ENCODE measurements at places on chromosomes 7 and 10. TPM values are rescaled to one million over a fixed set of nuclear protein-coding genes. Genes with fewer than 3 reads are reported as not detected.

MALSU1 gene
- total RNA-seq = 100 TPM

PTPN20 gene
- total RNA-seq = 1.5 TPM

CYP3A7 gene
- not detected for total RNA-seq

MYH16 gene
- not detected for total RNA-seq

DNA sequence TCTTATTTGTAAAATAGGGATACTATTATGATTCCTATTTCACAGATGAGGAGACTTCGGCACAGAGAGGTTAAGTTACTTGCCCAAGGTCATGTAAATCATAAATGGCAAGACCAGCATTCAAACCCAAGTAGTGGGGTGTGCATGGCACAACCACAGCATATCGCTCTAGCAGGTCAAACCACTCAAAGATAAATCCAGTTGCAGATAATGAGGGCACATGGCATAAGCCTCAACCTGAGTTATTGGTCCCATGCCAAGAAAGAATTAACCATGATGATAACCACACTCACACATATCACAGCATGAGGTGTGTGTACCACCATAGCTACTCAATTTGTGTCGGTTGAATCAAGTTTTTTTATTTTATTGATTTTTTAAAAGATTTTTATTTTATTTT lies 180.5 kb downstream of the CREB5 start:
- DNase-seq = no peak

DNA sequence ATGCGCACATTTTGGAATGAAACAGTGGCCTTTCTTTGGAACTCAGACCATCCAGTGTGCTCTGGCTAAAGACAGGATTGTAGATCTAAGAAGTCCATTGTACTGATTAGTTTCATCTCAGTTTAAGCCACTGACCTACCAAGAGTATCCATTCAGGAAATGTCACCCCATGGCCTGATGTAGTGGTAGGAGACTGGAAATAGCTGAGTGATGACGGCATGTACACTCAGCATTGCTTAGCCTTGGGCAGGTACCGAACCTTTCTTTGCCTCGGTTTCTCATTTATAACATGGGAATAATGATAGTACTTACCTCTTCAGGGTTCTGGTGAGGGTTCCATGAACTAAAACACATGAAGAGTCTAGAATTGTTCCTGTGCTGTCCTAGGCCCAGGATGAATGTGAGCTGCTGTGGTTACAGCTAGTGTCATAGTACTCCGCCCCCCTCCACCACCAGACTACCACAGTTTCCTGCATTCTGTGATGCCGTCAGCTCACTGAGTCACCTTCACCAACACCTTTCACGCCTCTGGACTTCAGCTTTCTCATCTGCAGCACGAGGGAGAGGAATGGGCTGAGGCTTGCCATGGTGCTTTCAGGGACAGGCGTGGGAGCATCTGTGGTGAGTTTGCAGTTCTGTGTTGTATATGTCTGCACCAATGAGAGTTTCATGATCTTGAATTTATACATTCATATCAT lies 484.0 kb upstream of the GALNT17 start:
- DNase-seq = peak; percentile 87

GRCh38 chr7:130963339-130963738 lies 229.3 kb upstream of the KLF14 start:
- DNase-seq = no peak

- no peak for DNase-seq
Measured at GRCh38 chr7:115662676-115663075, 367.9 kb downstream of the TFEC start.

GRCh38 chr10:80207768-80208370 lies 2.5 kb upstream of the ANXA11 start:
- DNase-seq = no peak

GRCh38 chr7:69196593-69196992 lies 401.7 kb upstream of the AUTS2 start:
- no peak for DNase-seq

DNA sequence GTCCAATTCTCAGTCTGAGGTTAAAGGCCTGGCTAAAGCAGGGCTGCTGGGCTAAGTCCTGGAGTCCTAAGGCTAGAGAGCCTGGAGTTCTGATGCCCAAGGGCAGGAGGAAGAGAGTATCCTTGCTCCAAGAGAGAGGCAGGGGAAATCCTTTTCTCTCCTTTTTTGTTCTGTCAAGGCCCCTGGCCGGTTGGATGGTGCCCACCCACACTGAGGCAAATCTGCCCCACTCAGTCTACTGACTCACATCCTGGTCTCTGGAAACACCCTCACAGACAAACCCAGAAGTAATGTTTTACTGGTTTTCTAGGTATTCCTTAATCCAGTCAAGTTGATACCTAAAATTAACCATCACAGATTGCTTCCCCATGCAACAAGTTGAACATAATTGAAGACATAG lies 23.0 kb downstream of the ZNF518A start:
- peak; percentile 22 for DNase-seq

DNA sequence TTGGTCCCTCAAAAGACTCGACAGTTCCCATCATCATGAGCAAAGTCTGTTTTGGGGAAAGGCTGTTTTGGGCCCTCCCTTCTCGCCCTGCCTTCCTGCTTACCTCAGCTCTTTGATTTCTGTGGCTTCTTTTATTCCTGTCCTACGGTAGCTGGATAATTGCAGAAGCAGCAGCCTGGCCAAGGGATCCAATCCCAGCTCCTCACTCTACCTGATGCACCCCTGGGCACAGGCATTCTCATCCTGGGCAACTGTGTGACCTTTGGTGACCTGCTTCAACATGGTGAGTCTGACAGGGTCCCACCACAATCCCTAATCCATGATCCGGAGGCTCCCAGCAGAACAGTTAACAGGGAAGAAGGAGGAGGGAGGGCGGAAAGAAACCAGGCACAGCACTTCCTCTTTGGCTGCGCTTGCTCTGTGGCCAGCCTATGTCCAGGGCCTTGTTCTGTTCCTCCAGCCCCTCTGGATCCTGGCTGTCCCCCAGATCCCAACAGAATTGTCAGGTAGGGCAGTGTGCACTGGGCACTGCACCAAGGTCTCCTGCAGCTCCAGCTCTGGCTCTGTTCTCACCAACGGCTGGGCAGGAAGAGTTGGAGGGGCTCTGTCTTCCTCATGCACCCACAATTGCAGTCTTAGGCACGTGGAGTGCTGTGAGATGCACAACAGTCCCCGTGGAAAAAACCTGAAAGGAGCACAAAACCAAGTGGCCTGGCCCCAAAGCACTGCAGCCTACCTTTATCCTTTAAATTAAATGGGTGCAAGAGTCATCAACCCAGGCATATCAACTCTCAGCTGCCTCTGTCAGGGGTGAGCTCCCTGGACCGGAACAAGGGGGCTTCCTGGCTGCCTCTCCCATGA lies 144.4 kb downstream of the PTPN20 start:
- no peak for DNase-seq

GRCh38 chr7:55155351-55156117 lies 136.7 kb downstream of the EGFR start:
- no peak for DNase-seq

GRCh38 chr7:31553661-31554081 lies 39.8 kb downstream of the ITPRID1 start:
- no peak for DNase-seq

GRCh38 chr7:18289788-18290187 lies 205.8 kb upstream of the HDAC9 start:
- DNase-seq = no peak

AASS gene
- total RNA-seq = 2.3 TPM

- DNase-seq = no peak
Measured at GRCh38 chr10:86104156-86104555, 262.4 kb downstream of the GRID1 start.

PTPRN2 gene
- 0.51 TPM for total RNA-seq

POLL gene
- total RNA-seq = 29.4 TPM

DNA sequence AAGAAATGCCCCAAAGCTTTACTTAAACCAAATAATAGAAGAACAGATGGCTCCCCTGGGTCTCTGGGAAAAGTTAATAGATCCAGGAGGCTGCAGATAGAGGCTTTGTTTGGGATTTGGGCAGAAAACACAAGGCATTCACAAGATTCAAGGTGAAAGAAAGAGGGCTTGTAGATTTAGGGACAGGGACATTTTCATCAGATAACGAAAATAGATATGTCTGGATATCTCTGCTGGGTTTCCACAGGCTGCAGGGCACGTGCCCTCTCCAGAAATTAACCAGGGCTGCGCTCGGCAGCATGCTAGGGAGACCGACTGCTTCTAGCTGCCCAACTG lies 14.9 kb downstream of the CARD11 start:
- DNase-seq = no peak

DNA sequence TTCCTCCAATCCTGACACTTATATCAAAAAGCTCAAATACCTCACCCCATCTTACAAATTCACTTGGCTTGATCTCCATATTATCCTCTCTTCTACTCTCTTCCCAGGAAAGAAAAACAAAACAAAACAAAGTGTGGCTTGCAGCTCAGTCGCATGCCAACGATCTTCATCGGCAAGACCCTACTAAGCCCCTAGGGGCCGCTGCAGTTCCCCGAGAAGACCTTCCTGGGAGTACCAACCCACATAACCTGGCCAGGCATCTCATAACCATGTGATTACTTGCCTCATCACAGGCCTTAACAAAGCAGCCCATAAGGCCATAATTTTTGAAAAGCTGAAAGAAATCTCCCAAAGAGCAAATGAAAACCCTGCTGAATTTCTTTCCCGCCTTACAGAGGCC lies 103.7 kb downstream of the ZNF92 start:
- DNase-seq = peak; percentile 12

- no peak for DNase-seq
Measured at GRCh38 chr10:120005207-120006201, 113.0 kb downstream of the SEC23IP start.

GRCh38 chr7:4957847-4958476 lies 1.0 kb downstream of the MMD2 start:
- DNase-seq = no peak

PSD gene
- 4.4 TPM for total RNA-seq

DNA sequence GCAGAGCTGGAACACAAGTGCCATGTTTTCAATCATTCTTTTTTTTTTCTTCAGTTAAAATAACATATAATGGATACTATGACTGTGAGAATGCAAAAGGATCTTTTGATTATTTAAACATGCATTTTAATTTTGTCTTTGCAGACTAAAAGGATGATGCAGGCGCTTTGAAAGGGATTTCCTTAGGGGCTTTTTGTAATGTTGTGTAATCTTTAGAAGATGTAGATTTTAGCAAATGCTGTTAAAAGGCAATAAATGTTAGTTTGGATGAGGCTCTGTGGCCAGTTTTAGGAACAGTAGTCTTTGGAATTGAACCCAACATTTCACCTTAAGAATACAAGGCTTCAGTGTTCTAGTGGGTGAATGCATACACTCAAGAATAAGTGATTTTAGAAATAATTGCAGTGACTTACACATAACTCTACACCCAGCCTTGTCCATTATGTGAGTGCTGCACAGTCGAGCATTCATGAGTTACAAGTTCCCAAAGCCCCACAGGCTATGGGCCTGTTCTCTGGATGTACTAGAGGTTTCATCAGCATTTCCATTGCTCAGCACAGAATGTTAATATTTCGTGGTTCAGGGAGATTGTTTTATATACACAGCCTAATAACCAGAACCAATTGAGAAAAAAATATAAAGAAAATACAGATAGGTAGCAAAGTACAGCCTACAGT lies 11.6 kb downstream of the PAPSS2 start:
- DNase-seq = no peak

DNA sequence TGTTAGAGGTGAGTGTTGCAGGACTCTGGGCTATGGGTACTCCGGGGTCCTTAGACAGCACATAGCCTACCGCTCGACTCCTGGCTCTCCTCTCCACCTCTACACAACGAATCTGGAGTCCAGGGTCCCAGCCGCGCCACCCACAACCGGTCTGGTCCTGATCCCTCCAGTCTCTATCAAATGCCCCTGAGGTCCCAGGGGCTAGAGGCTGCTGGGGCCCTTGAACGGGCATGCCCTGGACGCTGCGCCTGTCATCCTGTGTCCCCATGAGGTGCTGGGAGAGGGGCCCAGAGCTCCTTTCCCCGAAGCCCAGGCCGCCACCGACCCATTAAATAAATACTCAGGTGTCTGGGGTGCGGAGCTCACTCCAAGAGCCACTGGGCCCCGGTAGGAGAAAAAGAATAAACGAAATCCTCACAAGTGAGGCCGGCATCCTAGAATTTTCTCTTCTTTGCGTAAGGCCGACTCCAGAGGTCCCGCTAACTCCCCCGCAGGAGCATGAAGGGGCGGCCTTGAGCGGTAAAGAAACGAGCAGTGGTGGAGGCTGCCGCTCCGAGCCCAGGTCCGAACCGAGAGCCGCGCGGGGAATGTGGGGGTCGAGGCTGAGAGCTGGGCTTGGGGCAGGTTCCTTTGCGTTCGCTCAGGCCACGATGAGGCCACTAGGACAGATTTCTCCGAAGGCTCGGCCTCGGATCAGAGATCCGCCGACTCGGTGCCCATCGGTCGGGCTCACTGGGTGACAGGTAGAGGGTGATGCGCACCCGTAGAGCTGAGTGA lies 166.7 kb downstream of the NRF1 start:
- no peak for DNase-seq

- DNase-seq = no peak
Measured at GRCh38 chr10:79246209-79246581, 101.1 kb upstream of the PPIF start.

GRCh38 chr7:136009488-136010079 lies 32.4 kb upstream of the MTPN start:
- DNase-seq = no peak

GRCh38 chr10:11894381-11895107 lies 71.4 kb downstream of the PROSER2 start:
- DNase-seq = no peak

NKX6-2 gene
- total RNA-seq = not detected

MNX1 gene
- not detected for total RNA-seq

DNA sequence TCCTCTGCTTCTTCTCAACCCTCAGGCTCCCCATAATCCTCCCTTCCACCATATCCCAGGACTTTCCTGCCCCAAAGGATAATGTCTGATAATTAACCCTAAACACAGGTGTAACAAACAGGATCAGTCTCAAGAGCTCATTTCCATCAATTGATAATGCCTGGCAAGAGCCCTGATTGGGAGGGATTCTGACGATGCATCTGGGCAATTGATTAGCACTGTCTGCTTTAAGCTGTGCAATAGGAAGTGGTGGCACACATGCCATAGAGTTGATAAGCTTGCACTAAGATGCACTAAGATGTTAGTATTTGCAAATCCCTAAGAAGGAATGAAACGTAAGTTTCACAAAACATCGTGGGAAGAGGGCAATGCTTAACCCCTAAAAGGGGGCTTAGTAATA lies 27.4 kb upstream of the EGR2 start:
- no peak for DNase-seq

GRCh38 chr7:158270856-158271413 lies 316.7 kb downstream of the PTPRN2 start:
- no peak for DNase-seq

- DNase-seq = peak; percentile 17
Measured at GRCh38 chr10:25934621-25935139, 651 bp downstream of the MYO3A start.

Measured in activated CD4-positive, alpha-beta memory T cell treated with anti-CD3 and anti-CD28 coated beads for 36 hours (primary cell).